Peyer's patch (tissue), 4 donors: ENCODE measurements at places on chromosomes 13 and 19. TPM values are rescaled to one million over a fixed set of nuclear protein-coding genes. Genes with fewer than 3 reads are reported as not detected.

- no peak for DNase-seq
Measured at GRCh38 chr13:89066868-89067466, 1395.8 kb downstream of the SLITRK5 start.

DNA sequence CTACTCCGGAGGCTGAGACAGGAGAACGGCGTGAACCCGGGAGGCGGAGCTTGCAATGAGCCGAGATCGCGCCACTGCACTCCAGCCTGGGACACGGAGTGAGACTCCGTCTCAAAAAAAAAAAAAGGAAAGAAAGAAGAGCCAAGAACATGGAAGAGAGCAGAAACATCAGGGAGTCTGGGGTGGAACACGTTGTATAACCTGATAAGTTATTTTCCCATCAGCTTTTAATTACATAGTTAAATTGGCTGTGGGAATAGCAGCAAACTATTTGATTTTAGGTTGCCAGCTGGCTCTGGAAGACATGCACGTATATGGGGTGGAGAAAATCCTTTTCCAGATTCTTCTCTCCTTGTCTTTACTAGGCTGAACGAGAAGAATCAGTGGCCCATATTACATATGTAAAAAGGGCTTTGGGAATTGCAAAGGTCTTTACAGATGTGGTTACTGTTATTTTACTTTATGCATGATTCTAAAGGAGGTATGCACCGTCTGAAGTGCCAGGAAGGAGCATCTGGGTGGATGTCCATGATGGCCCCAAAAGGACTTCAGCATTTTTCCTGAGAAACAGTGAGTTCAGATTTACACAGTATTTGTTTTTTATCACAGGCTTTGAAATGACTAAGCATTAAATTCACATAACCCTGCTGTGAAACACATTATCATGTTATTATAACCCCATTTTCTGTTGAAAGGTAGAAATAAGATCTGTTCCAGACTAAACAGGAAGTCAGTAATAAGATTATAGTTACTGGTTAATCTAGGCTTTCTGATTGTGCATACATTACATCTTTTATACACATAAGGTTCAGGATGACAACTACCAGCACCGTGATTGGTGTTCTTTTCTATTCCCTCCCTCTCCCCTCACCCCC, 4.6 kb upstream of the NAA16 start:
- no peak for DNase-seq

DNA sequence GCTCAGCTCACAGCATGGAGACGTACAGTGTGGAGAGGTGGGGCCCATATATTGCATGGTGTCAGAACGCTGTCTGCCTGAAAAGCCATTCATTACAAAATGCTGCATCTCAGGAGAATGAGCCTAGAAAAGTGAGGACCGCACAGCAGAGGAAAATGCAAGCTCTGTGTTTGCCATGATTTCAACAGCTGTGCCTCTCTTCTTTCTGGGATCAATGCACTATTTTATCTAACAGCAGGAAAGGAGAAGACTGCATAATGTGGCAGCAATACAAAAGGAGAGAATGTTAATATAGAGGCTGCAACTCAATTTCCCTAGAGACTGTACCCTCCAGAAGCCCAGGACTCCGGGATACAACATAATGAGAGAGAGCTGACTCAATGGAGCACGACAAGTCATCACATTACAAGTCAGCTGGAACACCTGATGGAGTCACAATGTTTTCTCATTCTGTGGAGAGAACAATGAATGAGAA, 368.0 kb downstream of the FGF14 start:
- DNase-seq = no peak

GRCh38 chr19:30402436-30403202, 30.4 kb downstream of the ZNF536 start:
- no peak for DNase-seq

DNA sequence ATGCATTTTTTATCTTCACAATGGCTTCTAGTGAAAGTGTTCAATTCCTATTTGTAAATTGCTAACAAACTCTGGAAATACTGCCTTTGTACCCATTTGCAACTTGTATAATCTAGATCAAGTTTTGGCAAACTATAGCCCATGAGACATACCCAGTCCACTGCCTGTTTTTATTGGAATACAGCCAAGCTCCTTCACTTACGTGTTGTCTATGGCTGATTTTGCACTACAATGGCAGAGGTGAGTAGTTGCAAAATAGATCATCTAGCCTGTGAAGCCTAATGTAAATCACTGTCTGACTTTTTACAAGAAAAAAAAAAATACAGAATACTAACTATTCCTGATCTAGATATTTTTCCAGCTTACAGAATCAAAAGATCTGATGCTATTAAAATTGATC, 37.1 kb downstream of the DZIP1 start:
- DNase-seq = no peak

GRCh38 chr13:114130131-114130836, 2.1 kb downstream of the RASA3 start:
- no peak for DNase-seq

DNA sequence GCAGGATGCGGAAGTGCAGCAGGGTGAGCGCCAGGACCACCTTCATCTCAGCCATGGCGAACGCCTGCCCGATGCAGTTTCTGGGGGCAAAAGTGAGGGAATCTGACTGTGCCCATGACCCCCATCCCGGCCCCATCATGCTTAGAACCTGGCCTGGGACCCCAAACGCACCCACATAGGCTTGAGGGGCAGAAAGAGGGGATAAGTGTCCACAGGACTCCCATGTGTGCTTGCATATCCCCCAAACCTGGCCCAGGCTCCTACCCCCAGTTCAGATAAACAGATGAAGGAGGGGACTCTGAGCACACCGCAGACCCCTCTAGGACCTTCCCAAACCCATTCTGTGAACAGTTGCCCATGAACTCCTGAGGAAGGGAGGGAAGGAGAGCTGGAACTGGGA, 16.0 kb upstream of the CYP4F2 start:
- DNase-seq = no peak

DNA sequence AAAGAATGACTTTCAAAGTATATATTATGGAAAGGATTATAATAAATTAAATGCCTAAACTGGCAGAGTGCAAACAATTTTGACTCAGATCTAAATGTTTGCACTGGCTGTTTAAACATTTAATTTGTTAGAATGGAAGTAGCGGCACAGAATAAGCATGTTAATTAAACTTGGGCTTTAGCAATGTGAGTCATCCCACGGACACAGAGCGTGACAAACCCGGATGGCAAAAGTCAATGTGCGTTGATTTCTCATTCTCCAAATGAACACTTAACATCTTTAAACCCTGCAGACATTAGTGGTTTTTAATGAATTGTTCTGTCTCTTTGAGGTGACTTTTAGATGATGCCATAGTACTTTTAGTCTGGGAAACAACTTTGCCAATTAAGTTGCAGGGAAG, 38.4 kb downstream of the PCDH8 start:
- DNase-seq = no peak

DNA sequence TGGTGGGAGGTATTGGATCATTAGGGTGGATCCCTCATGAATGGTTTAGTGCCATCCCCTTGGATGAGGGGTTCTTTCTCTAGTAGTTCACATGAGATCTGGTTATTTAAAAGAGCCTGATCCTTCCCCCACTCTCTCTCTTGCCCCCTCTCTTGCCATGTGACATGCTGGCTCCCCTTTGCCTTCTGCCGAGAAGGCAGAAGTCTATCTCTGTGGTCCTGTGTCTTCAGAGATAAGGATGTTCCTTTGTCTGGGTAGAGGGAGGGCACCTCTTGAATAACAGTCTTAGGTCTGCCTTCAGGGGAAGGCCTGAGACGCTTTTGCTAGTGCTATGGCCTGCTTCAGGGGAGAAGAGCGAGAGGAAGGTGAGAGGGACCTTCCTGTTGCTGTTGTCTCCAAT, 2.0 kb upstream of the ZDHHC20 start:
- no peak for DNase-seq

- DNase-seq = no peak
Measured at GRCh38 chr19:40592170-40592569, 9.0 kb upstream of the LTBP4 start.

- no peak for DNase-seq
Measured at GRCh38 chr19:31099515-31100205, 249.6 kb downstream of the TSHZ3 start.

- DNase-seq = no peak
Measured at GRCh38 chr13:97435323-97435722, 1.4 kb downstream of the RAP2A start.

DNA sequence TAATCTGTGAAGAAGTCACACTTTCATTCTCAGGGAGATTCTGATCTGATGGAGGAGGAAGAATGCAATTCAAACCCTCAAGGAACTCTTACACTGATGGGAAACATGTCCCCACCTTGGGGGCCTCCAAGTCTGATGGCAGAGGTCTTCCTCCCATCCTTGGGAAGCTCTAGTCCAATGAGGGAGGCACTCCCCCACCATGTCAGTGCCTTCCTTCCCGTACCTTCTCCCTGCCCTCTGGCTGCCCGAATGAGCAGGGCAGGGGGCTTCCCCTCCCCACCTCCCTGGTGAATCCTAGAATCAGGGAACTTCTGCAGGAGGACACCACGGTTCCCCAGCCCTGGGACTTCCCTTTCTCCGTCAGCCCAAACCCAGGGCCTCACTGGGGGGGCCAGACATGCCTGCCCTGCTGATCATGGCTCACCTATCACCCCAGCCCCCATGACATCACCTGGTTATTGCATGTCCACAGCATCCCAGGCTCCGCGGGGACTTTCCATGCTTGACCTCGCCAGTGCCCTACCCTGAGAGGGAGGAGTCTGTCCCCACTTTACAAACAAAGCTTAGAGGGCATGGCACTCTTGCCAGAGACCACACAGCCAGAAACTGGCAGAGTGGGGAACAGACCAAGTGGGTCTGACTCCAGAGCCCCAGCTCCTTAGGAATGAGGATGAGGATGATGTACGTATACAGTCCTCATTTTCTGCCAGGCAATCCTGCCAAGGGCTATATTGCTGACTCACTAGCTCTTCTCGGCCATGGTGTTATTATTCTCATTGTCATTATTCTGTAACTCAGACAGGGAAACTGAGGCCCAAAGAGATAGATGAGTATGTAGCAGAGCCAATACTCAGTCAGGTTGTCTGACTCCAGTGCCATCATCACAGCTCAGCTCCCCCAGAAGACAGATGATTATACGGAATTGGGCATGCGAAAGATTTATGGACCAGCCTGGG, 9.6 kb upstream of the BCL3 start:
- no peak for DNase-seq

GRCh38 chr13:26919311-26919710, 158.7 kb upstream of the GPR12 start:
- DNase-seq = no peak

- DNase-seq = no peak
Measured at GRCh38 chr13:95479731-95480130, 72.8 kb upstream of the CLDN10 start.

- peak; percentile 55 for DNase-seq
Measured at GRCh38 chr19:13164343-13165161, 14.3 kb downstream of the IER2 start.

DNA sequence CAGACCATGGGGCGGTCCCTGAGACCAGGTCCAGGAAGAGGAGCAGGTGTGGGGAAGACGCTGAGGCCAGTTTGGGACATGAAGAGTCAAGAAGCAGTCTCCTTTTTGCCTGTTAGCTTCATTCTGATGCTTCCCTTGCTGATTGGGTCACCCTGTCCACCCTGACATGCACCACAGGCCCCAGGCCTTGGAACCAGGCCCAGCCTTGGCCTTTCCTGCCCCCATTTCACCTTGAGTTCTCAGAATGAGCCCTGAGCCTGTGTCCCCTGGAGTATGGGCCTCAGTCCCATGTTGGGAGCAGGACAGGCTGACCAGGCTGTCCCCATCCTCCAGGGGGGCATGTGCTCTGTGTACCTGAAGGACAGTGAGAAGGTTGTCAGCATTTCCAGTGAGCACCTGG, 4.9 kb upstream of the TIMM50 start:
- no peak for DNase-seq

DNA sequence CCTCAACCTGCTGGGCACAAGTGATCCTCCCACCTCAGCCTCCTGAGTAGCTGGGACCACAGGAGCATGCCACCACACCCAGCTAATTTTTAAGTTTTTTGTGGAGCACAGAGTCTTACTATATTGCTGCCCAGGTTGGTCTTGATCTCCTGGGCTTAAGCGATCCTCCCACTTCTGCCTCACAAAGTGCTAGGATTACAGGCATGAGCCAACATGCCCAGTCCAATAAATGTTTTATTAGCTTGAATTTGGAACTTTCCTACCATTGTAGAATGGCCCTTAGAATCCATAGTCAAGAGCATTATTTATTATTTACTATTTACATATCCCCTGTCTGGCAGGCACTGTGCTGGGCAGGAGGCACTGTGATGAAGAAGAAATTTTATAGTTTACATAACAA, 39.6 kb upstream of the CLDN10 start:
- DNase-seq = no peak

- no peak for DNase-seq
Measured at GRCh38 chr19:54156953-54157352, 2.6 kb downstream of the LENG1 start.

- DNase-seq = no peak
Measured at GRCh38 chr13:52670726-52671125, 18.1 kb downstream of the SUGT1 start.

- DNase-seq = no peak
Measured at GRCh38 chr19:16830679-16831078, 1.5 kb downstream of the SIN3B start.

DNA sequence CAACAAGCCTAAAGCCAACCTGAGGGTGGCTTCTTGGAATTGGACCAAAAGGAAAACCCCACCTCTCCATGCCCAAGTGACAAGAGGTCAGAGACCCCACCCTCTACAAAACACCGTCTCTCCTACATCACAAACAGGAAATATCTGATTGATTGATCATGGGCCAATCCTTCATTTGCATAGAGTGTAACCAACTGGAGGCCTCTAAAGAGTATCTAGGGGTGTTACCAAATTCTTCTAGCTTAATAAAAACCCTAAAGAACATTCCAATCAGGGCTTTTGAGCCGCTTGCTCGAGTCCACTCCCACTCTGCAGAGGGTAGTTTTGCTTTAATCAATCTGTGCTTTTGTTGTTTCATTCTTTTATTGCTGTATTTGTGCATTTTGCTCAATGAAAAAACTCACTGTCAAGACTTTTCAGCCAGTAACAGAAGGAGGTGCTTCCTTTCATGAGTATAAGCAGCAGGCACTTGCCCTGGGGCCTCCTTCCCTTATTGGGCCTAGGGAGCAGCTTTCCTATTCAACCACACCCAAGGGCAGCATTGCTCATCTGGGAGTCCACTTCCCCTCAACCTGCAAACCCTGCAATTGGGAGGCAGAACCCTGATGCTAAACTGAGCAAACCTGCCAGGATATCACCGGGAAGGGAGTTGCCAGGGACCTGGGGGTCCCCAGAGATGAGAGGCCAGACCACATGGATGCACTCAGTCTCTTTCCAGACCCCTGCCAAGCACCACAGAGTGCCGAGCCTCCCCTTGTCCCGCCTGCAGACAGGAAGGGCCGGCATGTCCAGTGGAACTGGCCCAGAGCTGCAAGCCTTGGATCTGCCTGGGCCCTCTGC, 154.3 kb upstream of the VSTM2B start:
- peak; percentile 11 for DNase-seq

- DNase-seq = no peak
Measured at GRCh38 chr19:53826876-53827275, 2.8 kb upstream of the NLRP12 start.

- DNase-seq = no peak
Measured at GRCh38 chr19:53388168-53388567, 6.8 kb upstream of the ZNF765 start.

The BRSK1 gene
- 3.6 TPM for total RNA-seq

The CYP2A6 gene
- not detected for total RNA-seq

The MZT1 gene
- total RNA-seq = 1.7 TPM

The ZNF578 gene
- total RNA-seq = not detected

The RASGRP4 gene
- 9.1 TPM for total RNA-seq

The SLITRK1 gene
- total RNA-seq = not detected

The PSG6 gene
- not detected for total RNA-seq

The WDR87 gene
- not detected for total RNA-seq

The SYNE4 gene
- total RNA-seq = not detected

The LRRC8E gene
- 0.57 TPM for total RNA-seq

The LILRA5 gene
- not detected for total RNA-seq

The ACTN4 gene
- total RNA-seq = 929 TPM

The ZNF90 gene
- 0.70 TPM for total RNA-seq

The SULT2A1 gene
- total RNA-seq = 126 TPM
